ENCODE measurements at places on chromosomes 2 and 18. TPM values are rescaled to one million over a fixed set of nuclear protein-coding genes. Genes with fewer than 3 reads are reported as not detected.

DNA sequence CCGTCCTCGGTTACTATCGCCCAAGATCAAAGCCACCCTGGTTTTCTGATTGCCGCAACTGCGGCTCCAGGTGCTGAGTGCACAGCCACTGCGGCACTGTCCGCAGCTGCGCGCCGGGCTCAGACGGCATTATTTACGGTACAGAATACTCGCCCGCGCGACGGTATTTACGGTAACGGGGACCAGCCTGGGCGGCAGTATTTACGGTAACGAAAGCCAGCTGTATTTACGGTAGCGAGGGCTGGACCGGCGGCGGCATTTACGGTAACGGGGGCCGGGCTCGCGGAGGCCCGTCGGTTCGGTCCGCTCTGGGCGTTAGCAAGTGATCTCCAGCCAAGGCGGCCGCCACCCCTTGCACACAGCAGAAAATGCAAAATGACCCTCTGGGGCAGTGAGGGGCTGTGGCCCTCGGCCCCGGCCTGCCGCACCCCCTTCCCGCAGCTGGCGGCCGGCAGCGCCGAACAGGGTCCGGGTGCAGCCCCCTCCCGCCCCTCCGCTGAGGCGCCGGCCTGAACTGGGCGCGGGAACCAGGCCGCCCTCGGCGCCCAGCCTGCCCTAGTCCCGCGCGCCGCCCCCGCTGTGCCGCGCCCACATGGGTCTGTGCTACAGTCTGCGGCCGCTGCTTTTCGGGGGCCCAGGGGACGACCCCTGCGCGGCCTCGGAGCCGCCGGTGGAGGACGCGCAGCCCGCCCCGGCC lies at the start of gene GNAL:
Gene GNAL, plus strand, starts transcription at position 293 of the 697 bp plus-strand sequence. Its CDS starts 300 bp downstream, at position 593.
- DNase-seq: peak; percentile 74

- DNase-seq: no peak
Measured at GRCh38 chr2:102809291-102810189, 47.7 kb downstream of the TMEM182 start.

GRCh38 chr2:72274380-72274797 lies 126.7 kb upstream of the CYP26B1 start:
- DNase-seq: no peak

- DNase-seq: no peak
Measured at GRCh38 chr2:234410526-234410925, 86.4 kb downstream of the ARL4C start.

GRCh38 chr2:50438259-50438658 lies 593.7 kb downstream of the NRXN1 start:
- DNase-seq: no peak

DNA sequence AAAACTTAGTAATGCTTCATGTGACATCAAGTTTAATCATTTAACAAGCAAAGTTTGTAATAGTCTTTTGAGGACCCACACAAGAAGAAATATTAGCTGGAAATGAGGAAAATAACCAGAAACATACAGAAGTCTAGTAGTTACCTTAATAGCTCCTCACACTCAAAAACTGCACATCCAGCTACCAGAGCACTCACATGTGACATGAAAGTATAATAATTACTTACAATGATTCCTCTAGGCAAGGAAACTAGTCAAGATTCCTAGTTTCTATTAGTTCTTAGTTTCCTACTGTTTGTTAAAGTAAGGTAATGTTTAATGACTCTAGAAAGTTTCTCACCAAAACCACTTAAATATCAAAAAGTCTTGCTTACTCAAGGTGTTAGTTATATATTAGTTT lies 335.8 kb downstream of the RAD51AP2 start:
- no peak for DNase-seq

GRCh38 chr2:225597911-225598310 lies 198.4 kb downstream of the NYAP2 start:
- no peak for DNase-seq

GRCh38 chr2:37059841-37060240 lies 24.3 kb downstream of the HEATR5B start:
- no peak for DNase-seq

DNA sequence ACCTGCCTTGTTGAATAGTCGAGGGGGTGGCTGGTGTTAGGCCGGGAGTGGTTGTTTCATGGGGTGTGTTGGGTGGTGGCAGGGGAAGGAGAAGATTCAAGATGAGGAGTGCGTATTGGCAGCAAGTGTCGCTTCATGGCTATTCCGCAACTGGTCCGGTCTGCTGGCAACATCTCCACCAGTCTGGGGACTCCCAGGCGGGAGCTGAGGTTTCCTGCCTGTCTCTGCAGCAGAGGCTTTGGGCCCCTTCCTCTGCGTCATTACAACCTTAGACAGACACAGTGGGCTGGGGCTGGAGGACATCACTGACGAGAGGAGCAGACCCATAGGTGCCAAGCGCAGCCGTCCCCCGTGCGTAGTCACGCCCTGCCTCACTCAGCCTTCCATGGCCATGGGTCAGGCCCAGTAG lies 64.0 kb upstream of the MCFD2 start:
- no peak for DNase-seq

DNA sequence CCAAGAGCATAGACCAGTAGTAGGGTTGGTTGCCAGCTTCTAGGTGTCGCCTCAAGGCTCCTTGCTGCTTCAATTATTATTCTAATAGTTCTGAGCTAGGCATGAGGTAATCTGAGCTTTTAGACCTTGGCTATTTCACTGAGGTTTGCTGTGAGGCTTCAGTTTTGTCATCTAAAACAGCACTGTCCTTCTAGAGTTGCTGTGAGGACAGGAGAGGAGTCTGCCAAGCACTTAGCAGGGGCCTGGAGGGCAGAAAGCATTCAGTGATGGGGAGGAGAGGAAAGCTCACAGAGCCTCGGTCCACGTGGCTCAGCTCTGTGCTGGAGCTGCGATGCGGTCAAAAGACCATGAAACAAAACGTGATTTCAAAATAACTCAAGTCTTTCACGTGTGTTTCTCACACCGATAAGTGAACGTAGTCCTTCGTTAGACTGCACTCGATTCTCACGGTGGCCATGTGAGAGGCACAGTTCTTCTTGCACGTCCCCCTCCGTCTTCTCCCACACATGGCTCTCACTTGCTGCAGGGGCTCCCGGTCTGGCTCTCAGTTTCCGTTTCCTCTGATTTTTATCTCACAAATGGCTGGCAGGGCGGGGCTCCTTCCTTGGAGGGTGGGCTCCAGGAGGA lies 113.7 kb downstream of the B3GNT2 start:
- DNase-seq: no peak

The PSD4 gene
- total RNA-seq: 27.0 TPM

The DCDC2C gene
- total RNA-seq: not detected

The CIDEA gene
- total RNA-seq: not detected

Data from Caki2 (cell line).